ENCODE measurements at places on chromosomes 12 and 14.

GRCh38 chr14:24889843-24890242 is 160.1 kb downstream of the STXBP6 start:
- no peak for DNase-seq

DNA sequence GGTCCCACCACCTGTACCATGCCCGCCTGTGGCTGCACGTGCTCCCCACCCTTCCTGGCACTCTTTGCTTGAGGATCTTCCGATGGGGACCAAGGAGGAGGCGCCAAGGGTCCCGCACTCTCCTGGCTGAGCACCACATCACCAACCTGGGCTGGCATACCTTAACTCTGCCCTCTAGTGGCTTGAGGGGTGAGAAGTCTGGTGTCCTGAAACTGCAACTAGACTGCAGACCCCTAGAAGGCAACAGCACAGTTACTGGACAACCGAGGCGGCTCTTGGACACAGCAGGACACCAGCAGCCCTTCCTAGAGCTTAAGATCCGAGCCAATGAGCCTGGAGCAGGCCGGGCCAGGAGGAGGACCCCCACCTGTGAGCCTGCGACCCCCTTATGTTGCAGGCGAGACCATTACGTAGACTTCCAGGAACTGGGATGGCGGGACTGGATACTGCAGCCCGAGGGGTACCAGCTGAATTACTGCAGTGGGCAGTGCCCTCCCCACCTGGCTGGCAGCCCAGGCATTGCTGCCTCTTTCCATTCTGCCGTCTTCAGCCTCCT is 1.1 kb downstream of the INHBE start:
- peak; percentile 66 for DNase-seq

DNA sequence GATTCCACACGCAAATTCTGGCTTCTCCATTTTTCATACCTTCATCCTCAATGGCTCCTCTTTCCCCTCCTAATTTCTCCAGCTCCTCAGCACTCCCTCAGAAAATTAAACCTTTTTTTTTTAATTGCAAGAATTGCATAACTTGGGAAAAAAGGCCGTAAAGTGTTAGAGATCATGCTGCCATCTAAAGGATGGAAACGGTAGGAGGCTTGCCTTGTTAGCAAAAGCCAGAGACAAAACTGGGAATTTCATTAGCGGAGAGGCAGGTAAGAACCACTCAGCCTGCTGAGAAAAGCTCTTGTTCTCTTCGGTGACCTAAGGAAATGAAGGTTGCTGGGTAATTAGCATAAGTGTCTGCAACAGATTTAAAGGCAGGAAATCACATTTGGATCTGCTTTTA is 204.3 kb downstream of the AEBP2 start:
- DNase-seq, result no peak

DNA sequence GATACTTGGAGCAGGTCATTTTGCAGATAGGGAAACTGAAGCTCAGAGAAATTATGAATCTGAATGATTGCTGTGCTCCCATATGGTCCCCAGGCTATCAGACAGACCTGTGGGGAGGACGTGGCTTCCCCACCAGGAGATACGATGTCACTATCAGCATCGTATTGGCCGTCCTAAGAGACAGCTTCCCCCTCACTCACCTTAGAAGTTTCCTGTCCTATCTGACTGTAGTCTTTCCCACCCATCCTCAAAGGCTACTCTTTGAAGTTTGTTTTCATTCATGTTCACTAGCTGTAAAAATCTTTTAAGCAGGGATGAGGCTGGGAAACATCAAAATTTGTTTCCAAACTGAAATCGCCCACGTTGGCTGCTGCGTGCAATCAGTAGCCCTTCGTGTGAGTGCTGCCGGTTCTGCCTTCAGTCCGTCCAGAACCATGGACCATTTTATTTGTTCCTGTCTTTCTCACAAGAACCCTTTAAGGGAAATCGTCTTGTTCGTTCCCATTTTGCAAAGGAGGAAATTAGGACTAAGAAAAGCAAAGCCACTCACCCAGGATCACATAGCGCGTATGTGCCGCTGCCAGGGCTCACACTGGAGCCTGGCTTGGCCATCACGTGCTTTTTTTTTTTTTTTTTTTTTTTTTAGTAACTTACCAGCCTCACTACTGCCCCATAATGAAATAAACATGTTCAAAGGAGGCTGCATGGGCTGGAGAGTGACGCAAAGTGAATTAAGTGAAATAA is 1.0 kb upstream of the KDM2B start:
- no peak for DNase-seq

DNA sequence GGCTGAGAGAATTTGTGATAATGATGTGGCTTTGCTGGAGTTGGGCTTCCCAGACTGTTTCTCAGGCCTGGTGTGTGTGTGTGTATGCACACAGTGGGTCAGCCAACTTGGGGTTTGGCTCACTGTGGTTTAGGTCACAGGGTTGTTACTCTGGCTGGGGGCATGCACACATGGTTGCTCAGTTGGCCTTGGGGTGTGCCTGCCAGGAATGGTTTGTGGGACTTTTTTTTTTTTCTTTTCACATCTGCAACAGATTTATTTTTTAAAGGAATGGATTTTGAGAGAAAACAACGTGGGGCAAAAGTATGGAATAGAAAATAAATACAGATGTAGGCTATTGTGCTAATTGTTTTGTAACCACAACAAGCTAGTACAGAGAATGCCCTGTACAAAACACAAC is 25.0 kb upstream of the GTF2A1 start:
- DNase-seq, result peak; percentile 24

DNA sequence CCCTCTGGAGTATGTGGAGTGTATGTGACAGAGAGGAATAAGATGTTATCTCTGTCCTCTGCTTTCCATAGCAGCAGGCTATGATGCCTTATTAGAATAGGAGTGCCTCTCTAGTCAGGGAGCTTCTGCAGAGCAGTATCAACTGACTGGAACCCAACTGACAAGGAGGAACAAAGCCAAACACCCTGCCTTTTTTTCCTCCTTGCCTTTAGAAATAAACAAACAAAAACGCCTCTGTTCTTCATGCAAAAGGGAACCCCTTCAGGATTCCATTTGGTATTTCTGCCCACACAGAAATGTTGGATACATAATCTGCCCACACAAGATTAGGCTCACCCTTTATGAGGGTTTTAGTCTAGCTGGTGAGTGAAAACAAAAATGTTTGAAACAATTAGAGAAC is 50.3 kb downstream of the VRK1 start:
- no peak for DNase-seq

DNA sequence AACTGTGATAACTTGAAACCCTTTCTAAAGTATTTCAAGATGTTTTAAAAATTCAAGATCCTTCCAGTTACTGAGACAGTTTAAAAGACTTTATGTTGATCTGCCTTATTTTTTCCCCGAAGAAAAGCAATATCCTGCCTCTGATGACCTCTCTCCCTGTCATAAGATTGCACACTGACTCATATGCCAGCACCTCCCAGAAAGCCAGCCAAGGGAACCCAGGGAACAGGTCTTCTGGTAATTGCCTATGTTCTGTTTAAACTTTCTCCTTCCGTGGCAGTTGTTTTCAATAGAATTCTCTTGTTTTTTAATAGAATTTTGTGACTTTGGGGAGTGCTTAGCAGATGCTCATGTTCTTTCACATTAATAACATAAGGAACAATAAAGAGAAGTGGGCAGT is 300.2 kb upstream of the PRKD1 start:
- no peak for DNase-seq

DNA sequence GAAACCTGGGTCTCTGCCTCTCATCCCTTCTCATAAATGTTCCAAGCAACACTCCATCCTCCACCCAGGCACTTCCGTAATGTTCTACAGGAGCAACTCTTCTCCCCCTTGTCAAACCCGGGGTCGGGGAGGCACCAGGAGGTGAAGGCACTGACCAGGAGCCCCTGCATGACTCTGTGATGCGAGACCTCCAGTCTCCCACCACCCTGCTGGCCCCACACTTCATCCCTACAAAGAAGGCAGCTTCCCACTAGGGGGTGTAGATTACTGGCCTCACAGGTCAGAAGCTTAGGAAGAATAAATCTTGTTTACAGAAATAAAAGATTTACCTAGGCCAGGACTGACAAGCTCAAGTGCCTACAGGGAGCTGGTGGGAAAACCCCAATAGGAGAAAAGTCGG is 47.2 kb downstream of the ERH start:
- DNase-seq, result no peak

DNA sequence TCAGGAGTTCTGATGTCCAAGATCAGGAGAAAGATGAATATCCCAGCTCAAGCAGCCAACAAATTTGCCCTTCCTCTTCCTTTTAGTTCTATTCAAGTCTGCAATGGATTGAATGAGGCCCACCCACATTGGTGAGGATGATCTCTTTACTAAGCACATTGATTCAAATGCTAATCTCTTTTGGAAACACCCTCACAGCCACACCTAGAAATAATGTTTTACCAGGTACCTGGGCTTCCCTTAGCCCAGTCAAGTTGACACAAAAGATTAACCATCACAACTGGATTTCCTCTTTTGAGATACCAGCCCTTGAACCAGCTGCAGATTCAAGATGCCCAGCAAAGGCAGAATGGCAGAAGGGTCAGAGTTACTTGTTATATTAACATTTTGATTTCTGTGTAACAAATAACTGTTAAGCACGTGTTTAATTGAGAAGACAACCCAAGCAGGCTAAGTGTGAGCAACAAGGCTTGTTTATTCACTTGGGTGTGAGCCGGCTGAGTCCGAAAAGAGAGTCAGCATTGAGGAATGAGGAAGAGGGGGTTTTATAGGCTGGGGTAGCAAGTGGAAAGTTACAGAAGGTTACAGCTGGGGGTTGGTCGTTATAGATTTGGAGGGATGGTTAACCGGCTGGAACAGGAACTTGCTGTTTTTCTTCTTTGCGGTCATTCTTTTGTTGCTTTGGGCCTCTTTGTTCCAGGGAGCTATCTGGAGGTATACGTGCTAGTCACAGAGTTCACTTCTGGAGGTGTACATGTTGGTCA is 180.3 kb downstream of the EMP1 start:
- DNase-seq, result no peak

- DNase-seq, result no peak
Measured at GRCh38 chr12:26334621-26335124, 139.3 kb downstream of the SSPN start.

DNA sequence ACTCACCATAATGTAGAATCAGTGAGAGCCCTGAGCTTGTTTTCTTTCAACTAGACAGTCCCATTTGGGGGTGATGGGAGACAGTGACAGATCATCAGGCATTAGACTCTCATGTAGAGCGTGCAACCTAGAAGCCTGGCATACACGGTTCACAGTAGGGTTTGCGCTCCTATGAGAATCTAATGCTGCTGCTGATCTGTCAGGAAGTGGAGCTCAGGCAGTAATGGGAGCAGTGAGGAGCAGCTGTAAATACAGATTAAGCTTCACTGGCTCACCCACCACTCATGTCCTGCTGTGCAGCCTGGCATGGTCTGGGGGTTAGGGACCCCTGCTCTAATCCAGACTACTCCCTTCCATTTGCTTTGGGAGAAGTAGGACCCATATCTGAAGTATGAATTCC is 55.6 kb downstream of the FNTB start:
- no peak for DNase-seq

GRCh38 chr12:124766727-124767065 is 97.0 kb downstream of the SCARB1 start:
- DNase-seq, result no peak

DNA sequence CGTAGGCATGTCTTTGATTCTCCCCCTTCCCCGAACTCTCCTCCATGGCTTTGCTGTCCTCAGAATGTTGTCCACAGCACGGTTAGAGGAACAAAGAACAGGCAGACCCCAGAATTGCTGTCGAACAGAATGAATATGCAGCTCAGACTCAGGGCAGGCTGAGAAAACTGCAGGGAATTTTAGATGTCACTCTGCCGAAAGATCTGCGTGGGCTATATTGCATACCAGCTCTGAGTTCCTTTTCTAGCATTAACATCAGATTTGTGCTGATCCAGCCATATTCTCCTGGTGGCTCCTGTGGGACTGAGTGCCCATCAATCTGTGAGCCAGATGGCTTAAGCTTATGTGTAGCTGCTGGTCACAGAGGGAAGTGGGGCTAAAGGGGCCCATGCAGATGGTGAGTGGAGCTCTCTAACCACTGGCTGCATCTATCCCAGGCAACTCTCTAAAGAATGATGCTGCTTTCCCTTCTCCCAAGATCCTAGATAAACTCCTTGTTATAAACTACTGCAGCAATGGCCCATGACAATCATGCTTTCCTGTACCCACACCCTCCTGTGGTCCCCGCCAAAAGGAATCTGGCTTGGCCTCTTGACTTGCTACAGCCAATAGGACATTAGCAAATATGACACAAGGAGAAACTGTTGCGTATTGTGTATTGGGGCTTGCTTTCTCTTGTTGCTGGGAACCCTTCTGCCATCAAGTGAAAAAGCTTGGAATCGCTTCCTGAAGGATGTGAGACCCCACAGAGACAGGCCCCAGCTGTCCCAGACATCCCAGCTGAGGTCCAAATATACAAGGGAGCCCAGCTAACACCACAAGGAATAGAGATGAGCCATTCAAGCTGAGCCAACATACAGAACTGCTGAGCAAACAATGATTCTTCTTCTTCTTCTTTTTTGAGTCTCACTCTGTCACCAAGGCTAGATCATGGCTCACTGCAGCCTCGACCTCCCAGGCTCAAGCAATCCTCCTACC is 101.3 kb downstream of the FOXN3 start:
- DNase-seq, result no peak

DNA sequence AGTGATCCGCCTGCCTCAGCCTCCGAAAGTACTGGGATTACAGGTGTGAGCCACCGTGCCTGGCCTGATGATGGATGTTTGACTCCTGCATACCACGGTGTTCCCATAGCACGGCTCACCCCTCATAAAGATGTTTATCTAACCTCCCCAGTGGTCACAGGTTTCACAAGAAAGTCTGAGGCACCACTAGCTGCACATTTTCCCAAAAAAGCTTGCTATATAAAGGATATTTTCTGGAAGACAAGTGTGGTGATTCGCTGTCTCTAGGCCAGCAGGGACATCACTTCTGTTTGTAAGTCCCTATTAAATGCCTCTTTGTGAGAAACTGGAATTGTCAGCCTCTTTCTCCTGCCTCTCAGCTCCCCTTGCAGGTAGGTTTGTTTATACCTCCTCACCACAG is 18.3 kb downstream of the PLEK2 start:
- no peak for DNase-seq

- no peak for DNase-seq
Measured at GRCh38 chr12:18813753-18814152, 75.8 kb downstream of the CAPZA3 start.

DNA sequence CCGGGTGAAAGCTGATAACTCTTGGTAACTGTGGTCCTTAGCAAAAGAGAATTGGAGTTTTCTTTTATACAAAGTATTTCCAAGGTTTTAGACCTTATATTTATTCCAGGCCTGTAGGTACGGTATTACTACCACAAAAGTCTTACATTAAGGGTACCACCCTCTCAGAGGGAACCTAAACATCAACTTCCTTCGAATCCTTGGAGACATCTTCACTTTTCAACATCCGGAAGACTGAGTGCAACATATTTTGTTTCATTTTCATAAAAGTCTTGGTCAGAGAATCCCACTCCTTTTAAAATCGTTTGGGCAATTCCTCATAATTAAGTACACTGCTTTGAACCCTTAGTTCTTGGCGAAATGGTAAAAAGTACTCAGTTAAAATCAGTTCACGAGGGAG is 1.2 kb downstream of the CNOT2 start:
- DNase-seq, result no peak

Data from DND-41 (cell line).